Tibial nerve (tissue), 4 donors: ENCODE measurements at places on chromosomes 5 and 9.
A peak's percentile ranks its signal among the peaks of the same experiment; 100 is the strongest.

DNA sequence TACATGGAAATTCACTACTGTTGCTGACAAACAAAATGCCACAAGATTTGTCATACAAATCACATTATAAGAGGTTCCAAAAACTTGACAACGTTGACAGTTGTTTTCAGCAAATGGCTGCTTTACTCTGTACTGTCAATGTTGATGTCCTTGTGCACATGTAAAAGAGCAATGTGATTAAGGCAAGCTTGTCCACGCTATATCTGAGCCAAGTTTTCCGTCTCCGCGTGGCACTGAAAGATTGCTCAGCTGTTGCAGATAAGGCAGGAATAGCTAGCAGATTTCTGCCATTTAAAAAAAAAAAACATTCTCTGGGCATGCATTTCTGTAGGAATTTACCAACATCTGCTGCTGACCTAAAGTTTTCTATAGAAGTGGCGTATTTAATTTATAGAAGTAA, 46.4 kb upstream of the MEF2C start:
- DNase-seq = no peak

GRCh38 chr9:91182429-91183225, 179.1 kb downstream of the AUH start:
- no peak for DNase-seq

DNA sequence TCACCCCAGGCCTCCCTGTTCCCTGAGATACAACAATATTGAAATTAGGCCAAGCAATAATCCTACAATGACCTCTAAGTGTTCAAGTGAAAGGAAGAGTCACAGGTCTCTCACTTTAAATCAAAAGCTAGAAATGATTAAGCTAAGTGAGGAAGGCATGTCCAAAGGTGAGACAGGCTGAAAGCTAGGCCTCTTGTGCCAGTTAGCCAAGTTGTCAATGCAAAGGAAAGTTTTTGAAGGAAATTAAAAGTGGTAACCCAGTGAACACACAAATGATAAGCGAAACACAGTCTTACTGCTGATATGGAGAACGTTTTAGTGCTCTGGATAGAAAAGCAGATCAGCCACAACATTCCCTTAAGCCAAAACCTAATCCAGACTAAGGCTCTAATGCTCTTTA, 39.8 kb downstream of the PTAR1 start:
- no peak for DNase-seq

DNA sequence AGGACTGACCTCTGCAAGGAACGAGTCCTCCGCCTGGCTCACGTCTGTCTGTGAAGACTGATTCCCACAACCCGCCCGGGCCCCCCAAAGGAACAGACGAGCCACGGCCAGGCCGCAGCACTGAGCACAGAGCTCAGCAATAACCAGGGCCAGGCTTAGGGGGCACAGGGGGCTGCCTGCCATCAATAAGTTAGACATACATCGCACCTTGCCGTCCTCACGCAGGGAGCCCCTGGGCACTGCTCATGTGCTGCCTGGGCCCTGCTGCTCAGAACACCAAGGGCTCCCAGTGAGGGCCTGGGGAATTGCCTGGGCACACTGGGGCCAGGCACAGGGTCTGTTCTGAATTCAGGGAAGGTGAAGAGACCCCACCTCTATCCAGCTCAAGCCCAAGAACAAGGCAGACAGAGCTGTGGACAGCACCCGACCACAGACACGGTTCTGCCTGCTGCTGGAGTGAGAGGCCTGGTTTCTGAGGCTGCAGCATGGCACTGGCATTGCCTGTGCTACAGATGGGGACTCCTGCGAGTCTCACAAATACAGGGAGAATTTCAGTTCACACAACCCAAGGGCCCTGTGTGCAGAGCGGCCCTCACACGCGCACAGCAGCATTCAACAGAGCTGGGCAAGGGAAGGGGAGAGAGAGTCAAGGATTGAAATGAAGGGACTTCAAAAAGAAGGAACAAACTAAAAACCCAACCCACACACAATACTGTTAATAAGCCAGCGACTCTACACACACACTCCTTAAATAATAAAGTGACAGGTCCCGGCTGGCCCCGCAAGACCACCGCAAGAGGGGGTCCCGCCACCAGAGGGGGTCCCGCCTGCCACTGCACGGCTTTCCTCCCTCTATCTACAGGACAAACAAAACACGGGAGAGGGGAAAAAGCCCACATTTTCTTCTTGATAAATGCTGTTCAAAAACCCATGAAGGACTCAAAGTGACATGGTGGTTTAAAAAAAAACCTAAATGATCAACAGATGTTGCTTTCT, 32.0 kb downstream of the PRRT1B start:
- DNase-seq = no peak

GRCh38 chr9:120876842-120877240, at the start of gene PHF19:
Gene PHF19, minus strand, starts transcription at chr9:120877188. Its CDS starts 2,447 bp downstream, at chr9:120874741.
- DNase-seq = no peak

- DNase-seq = no peak
Observed at GRCh38 chr9:110432253-110432652, 94.6 kb upstream of the TXNDC8 start.

GRCh38 chr5:154865466-154866184, 7.2 kb downstream of the CNOT8 start:
- DNase-seq = no peak

GRCh38 chr5:149452007-149452664, 73.0 kb upstream of the IL17B start:
- DNase-seq = no peak

DNA sequence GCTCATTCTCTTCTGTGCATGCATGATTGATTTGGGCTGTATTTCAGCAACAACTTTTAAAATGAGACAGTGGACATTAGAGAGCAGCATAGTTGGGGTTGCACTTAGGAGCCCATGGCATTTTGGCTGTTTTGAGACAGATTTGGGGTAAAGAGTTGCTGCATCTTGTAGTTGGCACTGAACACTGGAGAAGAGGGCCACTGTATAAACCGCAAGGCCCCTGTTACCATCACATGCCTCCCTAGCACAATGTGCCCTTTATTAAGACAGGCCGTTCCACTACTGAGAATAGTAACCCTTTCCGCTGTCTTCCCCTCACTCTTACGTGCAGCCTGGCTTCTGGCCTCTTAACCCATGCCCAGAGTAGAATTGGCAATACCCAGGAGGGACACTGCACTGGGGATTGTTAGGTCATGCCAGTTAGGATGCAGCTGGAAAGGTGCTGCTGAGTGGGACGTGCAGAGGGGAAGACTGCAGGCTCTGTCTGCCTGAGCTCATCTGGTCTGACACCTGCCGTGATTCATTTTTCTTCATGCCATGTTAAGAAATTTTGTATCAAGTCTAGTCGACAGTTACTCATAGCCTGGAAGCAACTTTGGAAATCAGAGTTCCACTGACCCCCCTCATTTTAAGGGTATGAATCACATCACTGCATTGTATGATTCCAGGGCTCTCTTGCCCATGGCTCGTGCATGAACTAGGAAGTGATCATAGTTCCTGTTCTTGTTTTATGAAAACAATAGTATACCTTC, 146.9 kb upstream of the DMRT1 start:
- DNase-seq = no peak

- peak; percentile 32 for DNase-seq
Observed at GRCh38 chr9:128683340-128684064, 5.5 kb upstream of the SET start.

DNA sequence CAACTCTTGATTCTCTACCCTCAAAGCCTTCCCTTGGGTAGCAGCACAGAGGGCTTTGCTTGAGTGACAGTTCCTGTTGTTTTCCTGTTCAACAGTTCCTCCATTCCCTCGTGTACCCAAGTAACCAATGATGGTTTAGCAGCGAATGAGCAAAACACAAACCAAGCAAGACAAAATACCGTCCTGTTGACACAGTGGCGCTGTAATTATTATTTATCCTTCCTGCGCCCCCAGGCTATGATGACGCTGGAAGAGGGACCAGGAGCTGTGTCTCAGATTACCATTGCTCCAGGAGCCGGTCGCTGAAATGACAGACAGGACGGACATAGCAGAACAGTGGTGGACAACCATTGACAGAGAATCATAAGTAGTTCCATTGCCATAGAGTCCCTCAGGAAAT, 154.8 kb downstream of the GADD45G start:
- no peak for DNase-seq

- DNase-seq = no peak
Observed at GRCh38 chr5:171128136-171128535, 180.9 kb upstream of the TLX3 start.

DNA sequence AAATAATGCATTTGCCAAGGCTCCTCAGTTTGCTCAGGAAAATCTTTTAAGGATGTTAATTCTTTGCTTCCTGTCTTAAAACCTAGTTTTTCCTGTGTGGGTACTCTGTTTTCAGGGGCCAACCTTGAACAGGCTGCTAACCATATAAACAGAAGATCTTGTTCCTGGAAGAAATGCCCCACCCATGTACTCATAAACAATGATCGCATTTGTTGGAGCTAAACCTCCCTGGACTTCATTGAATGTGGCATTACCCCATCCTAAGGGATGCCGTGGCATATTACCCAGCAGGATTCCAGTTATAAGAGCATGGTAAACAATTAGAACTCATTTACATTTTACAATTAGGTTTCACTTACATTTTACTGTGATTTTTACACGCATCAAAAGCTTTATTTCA, 436.0 kb downstream of the ZNF608 start:
- no peak for DNase-seq

DNA sequence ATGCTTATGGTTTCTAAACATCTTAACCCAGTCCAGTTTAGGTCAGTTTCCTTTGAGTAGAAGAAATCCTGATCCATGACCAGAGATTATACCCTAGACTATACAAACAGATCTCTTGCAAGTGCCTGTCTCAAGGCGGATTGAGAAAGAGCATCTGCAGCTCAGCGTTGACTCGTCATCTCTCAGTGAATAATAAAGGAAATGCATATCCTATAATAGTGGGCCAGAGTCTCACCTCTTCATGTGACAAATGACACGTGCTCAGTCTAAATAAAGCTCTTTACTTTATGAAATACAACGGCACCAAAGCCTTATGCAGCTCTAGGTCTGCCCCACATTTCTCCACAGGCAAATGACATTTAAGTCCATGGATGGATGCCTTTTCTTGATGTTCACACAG, 179.4 kb upstream of the NR3C1 start:
- no peak for DNase-seq

- DNase-seq = no peak
Observed at GRCh38 chr9:133161547-133161950, 2.2 kb downstream of the GBGT1 start.

GRCh38 chr5:123089914-123090660, 1.0 kb downstream of the PRDM6 start:
- no peak for DNase-seq

DNA sequence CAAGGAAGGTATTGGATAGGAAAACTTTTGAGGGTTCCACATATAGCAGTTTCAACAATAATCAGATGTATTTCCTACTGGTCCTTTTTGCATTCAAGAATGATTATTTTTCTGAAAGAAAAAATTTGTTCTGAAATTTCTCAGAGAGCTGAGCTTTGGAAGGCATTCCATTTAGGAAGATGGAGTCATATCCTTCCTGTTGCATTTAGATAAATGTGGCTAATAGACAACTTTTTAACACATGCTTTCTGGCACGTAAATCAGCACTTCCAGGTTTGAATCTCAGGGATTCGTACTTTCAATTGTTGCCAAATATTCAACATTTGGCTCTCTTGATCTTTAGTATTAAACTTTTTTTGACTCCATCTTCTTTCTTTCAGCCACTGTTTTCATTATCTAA, 24.8 kb upstream of the TLR4 start:
- DNase-seq = no peak

GRCh38 chr5:68334553-68334886, 119.0 kb downstream of the PIK3R1 start:
- no peak for DNase-seq

GRCh38 chr5:105970919-105971318, 1699.8 kb downstream of the EFNA5 start:
- no peak for DNase-seq

- no peak for DNase-seq
Observed at GRCh38 chr9:83505282-83505681, 32.9 kb downstream of the FRMD3 start.

DNA sequence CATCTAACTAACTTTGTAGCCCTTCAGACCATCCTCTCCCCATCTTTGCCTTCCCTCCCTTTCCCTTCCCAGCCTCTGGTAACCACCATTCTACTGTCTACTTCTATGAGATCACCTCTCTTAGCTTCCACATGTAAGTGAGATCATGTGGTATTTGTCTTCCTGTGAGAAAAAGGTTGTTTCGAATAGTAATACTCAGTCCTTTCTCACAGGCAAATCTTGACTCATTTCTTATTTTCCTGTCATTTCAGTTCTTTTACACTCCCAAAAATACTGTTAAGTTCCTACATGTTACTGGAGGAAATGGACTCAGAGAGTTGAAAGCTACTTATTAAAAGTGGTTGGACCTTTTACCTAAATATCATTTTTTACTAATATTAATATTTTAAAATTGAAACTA, 82.1 kb downstream of the SLF1 start:
- DNase-seq = no peak

DNA sequence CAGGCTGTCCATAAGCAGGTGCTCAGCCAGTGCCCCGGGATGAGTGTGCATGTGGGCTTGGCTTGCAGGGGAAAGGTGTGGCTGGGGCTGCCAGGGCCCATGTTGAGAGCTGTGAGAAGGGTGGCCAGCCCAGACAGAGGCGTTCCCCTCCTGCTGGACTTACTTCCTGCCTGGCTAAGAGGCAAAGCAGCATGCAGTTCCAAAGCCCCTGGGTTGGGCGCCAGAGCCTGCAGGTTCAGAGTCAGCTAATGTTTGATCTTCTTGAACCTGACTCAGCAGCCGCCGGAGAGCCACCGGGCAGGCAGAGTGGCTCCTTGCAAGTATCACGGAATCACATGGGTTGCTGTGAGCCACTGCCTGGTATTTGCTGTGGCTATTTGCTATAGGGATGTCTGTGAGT, 168.4 kb upstream of the MAP1B start:
- DNase-seq = no peak

DNA sequence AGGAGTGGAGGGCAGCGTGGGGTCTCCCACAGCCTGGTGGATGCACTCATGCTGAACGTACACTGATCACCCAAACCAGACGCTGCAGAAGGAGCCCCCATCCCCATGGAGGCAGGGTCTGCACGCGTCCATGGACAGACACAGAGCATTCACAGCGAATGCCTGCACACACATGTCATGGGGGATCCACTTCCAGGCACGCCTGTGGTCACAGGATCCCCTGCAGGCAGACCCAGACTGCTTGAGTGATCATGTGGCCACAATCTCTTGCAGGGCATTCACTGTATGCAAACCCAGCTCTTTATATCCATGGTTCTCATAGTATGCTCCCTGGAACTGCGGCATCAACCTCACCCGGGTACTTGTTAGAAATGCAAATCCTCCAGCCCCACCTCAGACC, 5.4 kb downstream of the SNCB start:
- DNase-seq = no peak

GRCh38 chr9:122463828-122464632, 13.7 kb downstream of the OR1J1 start:
- DNase-seq = no peak

GRCh38 chr5:107541400-107541799, 129.3 kb downstream of the EFNA5 start:
- DNase-seq = no peak
